ENCODE measurements at places on chromosomes 2 and 18.

- no peak for DNase-seq
Observed at GRCh38 chr2:143139835-143140393, 10.7 kb downstream of the ARHGAP15 start.

- no peak for DNase-seq
Observed at GRCh38 chr2:28419443-28420270, 27.0 kb downstream of the FOSL2 start.

- no peak for DNase-seq
Observed at GRCh38 chr2:140424471-140424870, 1644.3 kb upstream of the NXPH2 start.

DNA sequence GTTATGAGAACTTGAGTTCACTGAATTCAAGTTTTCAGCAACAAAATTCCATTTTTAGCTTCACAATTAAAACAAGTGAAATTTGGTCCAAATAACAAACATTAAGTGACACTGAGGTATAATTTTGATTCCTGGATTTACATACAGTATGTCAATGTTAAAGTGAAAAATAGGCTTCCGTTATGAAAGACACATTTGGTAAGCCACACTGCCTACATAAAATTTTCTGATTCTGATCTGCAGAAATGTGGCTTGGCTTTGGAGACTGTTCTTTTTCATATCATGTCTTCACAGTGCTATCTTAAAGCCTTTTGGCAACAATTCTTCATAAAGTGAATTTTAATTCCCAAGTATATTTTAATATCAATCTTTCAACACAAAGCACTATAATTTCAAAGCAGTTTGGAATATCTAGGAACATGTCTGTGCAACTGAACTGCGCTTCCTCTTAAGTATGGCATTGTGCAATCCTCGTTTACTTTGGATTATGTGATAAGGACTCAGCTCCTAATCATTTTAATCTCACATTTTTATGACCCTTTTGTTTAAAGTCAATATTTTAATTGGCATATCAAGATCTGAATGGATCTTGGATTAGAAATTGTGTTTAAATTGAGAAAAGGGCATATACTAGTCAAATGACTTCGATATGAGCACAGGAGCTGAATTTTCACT lies 60.0 kb downstream of the RBMS1 start:
- DNase-seq, result no peak

DNA sequence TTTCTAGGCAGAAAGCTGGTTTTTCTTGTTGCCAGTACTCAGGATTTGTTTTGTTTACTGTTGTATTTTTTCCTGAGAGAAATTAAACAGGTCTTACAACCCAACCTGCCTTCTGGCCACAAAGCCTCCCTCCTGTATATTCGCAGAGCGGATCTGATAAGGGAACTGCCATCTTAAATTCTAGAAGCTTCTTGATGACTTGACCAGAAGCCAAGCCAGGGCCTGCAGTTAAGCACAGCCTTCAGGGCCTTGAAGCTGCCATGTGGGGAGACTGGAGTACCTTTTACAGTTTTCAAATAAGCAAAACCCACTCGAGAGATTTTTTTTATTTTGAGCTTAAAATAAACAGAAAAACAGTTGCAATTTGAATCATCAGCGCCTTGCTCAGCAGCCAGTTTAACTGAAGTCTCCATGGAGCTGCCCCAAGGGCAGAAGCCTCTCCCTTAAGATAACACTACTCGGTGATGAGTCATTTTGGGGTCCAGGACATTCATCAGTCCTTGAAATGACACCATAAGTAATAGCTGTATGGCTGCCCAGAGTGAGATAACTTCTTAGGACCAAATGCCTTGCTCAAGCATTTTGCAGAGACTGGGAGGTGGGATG lies 51.5 kb upstream of the PHLPP1 start:
- DNase-seq, result no peak

- DNase-seq, result peak; percentile 81
Observed at GRCh38 chr18:62523631-62524439, 1.0 kb downstream of the ZCCHC2 start.

DNA sequence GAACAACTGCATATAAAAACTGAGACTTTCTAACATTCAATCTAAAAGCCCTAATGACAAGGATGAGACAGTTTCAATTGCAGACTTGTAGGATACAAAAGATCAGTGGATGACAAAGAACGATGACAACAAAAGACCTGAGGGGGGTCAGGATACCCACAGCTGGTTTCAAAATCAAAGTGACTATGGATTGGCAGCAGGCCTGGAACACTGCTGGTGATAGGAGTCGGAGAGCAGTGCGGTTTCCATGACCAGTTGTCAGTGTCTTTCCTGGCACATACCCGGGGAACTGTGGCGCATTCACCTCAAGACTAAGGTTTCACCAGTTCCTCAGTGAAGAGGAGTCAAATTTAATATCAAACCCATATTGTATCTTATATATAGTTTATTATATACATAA lies 42.0 kb downstream of the EHD3 start:
- no peak for DNase-seq

DNA sequence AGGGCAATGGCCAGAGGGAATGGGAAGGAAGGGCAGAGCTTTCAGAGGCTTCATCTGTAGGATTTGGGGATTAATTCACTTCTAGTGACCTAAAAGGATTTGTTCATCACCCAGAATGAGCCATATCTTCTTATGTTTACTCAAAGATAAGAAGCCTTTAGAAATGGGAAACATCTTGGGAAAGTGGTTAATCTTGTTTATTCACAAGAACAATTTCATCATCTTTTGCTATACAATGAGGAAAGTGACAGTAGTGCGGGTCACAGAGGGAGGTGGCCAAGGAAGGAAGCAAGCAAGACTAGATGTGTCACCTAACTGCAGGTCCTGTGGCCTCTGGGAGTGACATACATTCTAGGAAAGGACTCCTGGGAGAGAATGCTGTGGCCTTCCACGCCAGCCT lies 140.4 kb upstream of the ALPP start:
- DNase-seq, result no peak

DNA sequence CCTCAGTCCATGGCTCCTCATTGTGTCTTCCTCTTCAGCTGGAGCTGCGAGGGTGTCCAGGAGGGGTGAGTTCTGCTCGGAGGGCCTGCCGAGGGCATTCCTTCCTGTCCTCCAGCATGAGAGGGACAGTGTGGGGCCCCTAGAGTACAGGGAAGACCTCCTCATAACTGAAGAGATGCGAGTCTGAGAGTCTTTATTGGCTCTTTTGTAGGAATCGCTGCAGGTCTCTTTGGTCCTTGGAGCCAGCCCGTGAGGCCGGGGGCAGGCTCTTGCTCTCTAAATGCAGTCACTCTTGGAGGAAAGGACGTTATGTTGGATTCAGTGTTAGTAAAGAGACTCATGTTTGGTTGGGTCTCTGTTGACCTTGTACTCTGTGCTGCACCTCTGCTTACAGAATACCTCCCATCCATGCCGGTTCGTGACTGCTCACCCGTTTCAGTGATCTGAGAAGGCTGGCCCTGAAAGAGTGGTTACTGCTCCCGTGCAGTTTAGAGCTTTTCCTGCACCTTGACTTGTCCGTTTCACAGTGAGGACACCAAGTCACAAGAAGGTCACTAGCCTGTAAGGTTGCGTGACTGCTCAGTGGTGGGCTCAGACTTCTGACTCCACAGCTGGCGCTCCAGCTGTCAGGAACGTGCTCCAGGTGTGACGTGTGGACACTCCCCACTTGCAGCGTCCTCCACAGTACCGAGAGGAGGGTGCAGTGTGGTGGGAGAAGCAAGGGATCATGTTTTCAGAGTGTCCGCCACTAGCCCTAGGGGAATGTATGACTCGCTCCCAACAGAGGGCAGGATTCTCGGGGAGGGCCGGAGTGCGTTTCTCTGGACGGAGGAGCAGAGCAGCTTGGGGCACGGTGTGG lies 7.8 kb downstream of the ATG4B start:
- no peak for DNase-seq

DNA sequence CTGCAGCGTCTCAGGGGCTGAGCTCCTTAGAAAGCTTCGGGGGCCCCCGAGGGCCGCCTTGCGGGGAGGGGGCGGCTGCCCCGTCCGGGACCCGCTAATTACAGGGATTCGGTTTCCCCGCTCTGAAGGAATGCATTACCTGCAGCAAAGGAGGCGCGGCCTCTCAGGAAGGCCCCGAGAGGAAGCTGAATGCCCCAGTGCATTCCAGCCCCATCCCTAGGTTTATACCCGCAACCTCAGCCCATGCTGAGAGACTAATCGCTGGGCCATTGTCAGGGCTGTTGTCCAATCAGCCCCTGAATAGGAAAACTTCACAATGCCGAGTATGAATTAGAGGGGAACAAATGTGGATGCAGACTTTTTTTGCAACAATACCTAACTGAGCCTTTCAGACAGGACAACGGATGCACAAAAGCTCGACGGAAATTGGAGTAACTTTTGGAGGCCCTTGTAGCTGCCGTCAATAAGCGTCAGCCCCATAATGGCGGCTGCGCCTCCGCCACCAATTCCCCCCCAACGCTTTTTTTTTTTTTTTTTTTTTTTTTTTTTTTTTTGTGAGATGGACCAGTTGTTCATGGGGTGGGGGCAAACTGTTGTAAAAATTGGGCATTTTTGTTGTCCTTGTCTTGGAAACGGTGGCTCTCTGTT lies 138.6 kb upstream of the SIX3 start:
- DNase-seq, result no peak

DNA sequence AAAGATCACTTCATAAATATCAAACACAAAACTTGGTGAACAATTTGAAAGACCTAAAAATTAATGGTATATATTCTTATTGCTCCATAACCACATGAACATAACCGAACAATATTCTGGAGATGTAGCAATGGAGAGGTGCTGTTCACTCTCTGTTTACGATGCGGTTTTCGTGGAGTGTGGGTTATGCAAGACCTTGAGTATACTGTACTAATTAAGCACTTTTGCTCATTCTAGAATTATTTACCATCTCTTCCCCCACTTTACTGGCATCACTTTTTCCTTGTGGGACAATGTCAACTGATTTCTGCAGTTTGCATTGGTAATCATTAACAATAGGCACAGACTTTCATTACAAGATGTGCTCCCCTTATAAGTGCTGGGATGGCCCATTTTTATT lies 97.6 kb downstream of the RAPH1 start:
- DNase-seq, result no peak

- no peak for DNase-seq
Observed at GRCh38 chr2:219533930-219534661, 9.5 kb downstream of the CHPF start.

DNA sequence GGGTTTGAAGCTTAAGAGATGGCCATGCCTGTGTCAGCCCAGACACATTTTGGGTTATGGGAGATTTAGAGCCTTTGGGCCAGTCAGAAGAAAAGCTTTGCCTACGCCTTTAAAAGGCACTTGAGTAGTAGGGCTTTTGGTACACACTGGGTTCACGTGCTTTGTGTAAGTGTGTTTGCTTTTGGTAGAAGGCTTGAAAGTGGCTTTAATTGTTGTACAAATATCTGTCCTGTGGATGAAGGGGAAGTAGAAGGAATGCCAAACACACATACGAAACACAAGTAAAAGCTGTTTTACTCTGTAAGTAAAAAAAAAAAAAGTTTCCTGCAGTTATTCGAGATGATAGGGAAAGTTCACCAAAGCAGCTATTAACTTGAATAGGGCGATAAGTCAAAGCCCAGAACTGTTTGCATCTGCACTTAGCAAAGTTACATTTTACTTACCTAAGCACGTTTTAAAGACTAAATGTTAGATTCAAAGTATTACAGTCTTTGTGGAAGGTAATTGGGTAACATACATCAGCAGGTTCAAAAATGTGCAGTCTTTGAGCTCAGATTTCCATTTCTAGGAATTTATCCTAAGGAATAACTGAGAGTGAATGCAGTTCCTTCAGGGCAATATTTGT lies 75.4 kb downstream of the STK25 start:
- DNase-seq, result no peak

- DNase-seq, result no peak
Observed at GRCh38 chr18:398935-399630, 101.4 kb downstream of the COLEC12 start.

GRCh38 chr2:227471924-227472264 lies at the start of gene AGFG1:
Gene AGFG1, plus strand, starts transcription at chr2:227472156. Its CDS starts 266 bp downstream, at chr2:227472422.
- peak; percentile 93 for DNase-seq

- DNase-seq, result no peak
Observed at GRCh38 chr18:23992089-23992940, 22.2 kb upstream of the TTC39C start.

DNA sequence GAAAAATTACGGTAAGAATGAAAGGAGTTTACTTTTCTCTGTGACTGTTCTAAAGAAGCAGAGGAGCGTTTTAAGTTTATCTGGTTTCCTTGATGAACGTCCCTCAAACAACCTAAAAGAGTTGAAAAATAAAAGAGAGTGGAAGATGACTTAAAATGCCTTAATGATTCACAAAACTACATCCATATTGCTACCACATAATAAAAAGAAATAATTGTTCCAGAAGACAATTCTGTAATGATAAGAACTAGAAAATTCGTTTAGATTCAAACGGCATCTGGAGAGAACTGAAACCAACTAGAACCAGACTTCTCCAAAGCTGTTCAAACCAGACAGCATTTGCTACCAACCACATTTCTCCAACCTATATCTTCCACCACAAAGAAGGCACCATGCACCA lies 68.1 kb downstream of the TEKT4 start:
- no peak for DNase-seq

DNA sequence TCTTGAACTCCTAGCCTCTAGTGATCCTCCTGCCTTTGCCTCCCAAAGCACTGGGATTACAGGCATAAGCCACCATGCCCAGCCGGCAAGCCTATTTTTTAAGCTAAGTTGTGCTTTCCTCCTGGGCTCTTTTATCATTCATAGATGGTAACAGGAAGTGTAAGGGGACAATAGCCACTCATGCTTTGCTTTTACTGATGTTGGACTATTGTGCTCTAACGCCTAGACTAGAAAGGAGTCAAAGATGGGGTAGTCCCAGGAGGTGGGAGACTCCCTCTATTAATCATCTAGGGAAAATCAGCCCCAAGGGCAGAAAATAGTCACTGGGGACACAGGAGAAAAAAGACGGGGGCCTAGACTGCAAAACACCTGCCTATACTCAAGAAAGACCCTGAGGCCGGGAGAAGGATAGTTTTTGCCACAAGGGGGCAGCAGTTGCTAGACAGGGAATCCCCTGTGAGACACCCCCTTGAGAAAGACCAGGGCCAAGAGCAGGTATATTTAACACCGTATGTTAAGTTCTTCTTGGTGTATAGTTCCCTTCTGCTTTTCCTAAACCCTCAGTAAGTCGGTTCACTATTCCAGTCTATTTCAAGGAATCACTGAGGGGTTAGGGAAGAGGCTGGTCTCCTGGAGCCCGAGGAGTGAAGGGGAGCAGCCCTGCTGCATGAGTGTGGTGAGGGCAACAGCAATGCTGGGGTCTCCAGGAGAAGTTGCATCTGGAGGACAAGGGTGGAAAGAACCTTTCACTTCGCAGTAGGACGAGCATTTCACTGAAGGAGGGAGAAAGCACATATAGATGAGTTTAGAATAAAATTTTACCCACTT lies 2.1 kb upstream of the CXCR1 start:
- DNase-seq, result peak; percentile 40

All from mucosa of descending colon (tissue), 3 donors.